Activated T-helper 9 cell treated with anti-CD3 and anti-CD28 coated beads, Interleukin-2, amount 50 U/mL, for 16 hours (primary cell): ENCODE measurements at places on chromosomes 11 and 22.

DNA sequence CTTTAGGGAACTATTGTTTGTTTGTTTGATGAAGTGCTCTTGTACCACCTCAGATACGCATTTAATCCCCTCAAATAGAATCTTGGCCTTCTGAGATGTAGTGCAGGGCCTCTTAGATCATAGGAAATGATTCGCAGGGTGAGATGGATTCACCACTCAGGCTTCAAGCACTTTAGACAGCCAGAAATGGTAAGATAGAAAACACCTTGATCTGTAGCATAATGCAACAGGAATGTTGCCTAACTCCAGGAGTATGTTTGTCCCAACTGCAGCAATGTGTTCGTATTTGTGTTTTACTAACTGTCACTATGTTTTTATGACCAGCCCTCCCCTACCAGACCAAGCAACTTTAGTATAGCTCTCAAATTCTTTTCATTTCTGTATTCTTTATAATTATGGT is 761.2 kb downstream of the NELL1 start:
- no peak for DNase-seq

DNA sequence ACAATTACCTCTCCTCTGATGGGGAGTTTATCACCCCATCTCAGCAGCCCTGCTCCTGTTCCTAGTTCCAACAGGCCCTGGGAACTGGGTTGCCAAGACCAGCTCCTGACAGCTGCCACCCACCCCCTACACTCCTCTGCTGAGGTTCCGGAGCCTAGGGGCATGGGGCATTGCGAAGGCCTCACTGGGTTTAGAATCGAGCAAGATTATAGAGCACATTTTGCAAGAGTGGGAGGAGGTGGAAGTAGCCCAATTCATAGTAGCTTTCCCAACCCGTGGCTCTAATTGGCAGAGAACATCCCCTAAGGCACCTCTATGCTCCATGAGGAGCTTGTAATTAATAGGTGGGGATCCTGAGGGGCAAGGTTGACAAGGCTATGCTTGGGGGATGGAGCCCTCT is 23.0 kb downstream of the MYEOV start:
- DNase-seq, result no peak

DNA sequence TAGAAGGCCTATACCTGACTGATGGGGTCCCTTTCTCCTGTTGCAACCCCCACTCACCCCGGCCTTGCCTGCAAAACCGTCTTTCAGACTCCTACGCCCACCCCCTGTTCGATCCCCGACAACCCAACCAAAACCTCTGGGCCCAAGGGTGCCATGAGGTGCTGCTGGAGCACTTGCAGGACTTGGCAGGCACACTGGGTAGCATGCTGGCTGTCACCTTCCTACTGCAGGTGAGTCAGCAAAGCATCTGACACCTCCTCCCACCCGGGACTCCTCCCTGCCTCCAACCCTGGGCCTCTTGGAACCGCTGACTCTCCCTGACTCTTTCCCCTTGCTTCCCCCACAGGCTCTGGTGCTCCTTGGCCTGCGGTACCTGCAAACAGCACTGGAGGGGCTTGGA is 1.2 kb downstream of the ROM1 start:
- peak; percentile 38 for DNase-seq

DNA sequence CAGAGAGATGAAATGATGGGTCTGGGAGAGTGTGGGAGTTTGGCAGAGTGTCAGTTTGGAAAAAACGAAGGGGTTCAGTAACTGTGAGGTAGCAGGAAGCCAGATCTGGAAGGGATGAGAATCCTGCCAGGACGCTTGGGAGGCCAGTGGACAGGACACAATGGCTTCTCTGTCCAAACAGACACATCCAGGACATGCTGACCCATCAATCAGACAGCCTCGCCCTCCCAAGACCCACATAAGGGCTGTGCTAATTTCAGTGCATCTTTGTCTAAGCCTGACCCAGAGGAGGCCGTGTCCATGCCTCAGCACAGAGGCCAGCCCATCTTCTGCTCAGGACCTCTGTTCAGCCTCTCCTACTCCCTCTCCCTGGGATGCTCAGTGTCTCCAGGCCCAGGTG is 576.5 kb upstream of the B3GAT1 start:
- DNase-seq, result no peak

DNA sequence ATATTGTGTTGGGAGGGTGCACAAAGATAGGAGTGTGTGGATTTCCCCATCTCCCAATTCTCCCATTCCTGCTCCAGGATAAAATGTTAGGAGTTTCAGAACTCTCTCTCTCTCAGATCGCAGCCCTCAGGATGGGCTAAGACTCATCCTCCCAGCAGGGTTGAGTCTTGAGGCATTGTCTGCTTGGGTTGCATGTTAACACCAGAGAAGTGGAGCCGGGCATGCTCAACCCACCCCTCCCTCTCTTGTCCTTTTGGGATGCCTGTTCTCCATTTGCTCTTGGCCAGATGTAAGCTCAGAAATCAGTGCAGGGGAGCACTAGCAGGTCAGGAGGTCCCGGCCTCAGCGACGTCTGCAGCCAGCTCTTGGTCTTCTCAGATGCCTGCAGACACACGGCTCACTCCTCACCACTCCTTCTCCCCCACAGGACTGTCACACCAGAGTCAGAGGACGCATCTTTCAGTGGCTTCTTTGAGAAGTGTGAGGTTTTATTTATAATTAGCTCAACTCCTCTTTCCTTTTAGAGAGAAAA is 1456.5 kb downstream of the TBC1D22A start:
- DNase-seq, result no peak

- DNase-seq, result no peak
Observed at GRCh38 chr11:116421529-116422185, 351.1 kb downstream of the BUD13 start.

DNA sequence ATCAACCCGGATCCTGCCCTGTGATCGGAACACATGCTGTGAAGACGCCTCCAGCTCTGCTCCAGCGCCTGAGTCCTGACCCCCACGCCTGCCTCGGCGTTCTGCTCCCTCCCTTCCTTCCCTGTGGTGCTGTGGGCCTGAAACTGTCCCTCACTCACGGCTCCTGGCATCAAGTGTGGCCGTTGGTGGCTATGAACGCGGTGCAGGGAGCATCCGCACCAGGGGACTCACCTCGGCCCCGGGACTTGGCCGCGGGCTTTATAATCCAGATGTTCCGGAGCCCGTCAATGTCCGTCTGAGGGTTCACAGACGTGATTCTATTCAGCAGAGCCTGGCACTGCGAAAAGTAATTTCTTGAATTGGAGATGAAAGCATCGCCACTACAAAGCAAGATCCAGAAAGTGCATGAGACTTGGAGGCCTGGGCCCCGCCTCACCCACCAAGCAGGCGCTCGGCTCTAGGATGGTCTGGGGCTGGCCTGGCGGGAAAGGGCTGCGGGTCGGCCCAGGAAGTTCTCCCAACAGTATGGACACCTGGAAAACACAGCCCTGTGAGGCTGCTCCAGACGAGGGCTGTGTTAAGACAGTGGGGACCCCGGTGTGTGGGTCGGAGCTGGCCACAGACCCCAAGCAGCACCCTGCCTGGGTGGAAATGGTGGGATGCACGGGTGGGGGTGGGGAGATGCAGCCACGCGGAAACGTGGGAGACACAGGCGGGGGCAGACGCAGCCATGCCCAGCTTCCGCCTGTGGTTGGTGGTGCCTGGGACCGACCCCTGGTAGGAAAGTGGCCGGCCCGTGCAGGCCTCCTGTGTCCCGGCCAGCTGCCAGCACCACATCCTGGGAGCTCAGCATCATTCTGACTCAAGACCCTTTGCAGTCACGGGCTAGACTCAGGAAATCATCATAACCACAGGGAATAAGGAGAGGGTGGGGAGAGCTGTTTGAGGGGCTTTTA is 21.8 kb upstream of the IL17REL start:
- DNase-seq, result no peak

DNA sequence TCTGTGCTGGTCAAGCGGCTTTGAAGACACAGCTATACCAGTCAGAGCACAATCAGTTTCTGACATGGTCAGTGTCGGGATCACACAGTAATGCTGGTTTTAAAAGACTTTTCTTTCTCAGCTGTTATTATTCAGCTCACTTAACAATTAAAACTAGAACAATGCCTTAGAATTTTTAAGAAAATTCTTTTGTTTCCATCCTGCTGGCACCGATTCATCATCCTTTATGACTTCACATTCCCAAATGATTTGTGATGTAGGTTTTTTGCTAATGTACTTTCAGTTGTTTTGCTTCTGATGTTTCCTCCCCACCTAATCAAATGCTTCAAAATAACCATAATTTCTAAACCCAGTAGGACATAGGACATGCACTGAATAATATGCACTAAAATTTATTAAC is 34.5 kb upstream of the OLFML1 start:
- no peak for DNase-seq

- no peak for DNase-seq
Observed at GRCh38 chr11:3158131-3158591, 6.9 kb downstream of the OSBPL5 start.

DNA sequence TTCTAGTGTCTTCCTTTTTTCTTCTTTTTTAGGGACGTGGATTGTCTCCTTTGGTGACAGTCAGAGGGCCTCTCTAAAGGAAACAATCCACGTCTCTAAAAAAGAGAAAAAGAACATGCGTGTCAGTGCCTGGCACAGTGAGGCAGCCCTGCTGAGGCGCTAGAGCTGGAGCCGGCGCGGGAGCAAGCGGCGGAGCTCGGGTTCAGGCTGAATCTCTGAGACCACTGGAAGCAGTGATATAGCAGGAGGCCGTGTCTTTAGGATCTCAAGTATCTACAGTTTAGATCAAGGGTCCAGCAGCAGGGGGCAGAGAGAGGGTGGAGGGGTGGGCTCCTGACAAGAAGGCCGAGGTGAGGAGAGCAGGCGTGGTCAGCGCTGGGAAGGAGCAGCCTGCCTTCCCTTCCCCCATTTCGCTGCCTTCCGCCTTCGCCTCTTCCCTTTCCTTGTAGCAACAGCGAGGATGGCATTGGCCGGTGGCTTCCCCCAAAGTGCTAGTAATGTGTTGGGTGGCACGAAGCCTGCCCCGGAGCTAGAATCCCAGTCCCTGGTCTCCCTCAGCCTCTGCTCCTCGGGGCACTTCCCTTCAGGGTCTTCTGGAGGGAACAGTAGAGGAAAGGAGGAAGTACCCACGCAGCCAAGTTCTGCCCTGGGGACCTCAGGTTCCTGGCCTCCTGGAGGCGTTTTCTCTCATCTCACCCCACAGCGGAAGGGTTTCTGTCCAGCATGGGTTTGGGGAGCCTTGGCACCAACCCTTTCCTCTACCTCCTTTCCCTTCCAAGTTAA is 28.2 kb upstream of the RAB1B start:
- no peak for DNase-seq

GRCh38 chr11:46513934-46514342 is 79.9 kb downstream of the AMBRA1 start:
- DNase-seq, result no peak

DNA sequence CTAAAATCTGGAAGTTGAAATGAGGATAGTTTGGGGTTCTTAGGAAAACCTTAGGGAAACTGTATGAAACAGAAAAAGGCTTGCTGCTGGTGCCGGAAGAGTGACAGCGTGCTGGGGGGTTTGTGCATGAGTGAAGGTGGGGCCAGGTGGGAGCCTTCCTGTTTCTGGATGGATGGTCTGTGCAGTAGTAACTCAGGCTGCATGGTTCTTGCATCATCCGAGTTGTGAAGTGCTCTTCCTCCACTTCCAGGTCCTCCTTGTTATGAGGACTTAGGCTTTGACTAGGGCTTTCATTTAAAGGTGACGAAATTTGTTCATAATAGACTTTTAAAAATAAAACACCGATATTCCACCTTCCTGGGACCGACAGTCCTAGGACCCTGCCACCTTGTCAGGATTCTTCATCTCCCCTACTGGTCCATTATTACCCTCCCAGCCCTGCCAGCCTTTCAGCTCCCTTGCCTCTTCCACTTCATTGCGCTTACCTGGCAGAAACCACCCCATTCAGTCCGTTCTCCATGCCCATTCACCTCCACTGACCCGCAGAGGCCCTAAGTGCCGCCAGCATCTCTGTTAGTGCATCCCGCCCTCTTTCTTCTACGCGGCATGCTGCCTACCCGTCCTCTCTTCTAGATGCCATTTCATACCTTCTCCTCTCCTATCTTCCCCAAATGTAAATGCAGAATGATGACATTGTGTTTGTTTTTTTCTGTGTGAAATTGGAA is 47.3 kb downstream of the PPFIA1 start:
- no peak for DNase-seq
